ENCODE measurements at places on chromosomes 1 and 21.

GRCh38 chr21:31078216-31078615 is 39.9 kb upstream of the KRTAP19-8 start:
- no peak for DNase-seq

- no peak for DNase-seq
Observed at GRCh38 chr21:38151021-38151645, 105.7 kb upstream of the KCNJ15 start.

DNA sequence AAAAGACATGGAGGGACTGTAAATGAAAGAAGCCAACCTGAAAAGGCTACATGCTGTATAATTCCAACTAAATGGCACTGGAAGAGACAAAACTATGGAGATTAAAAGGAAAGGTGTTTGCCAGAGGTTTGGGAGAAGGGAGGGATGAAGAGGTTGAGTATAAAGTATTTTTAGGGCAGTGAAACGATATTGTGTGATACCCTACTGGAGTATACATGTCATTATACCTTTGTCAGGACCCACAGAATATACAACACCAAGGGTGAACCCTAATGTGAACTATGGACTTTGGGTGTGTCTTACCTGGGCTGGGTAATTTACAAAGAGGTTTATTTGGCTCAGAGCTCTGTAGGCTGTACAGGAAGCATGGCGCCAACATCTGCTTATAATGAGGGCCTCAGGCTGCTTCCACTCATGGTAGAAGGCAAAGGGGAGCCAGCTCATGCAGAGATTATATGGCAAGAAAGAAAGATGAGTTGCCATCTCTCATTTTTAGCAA is 73.4 kb downstream of the CD2 start:
- DNase-seq = no peak

GRCh38 chr21:45209046-45209445 is 78.6 kb downstream of the POFUT2 start:
- DNase-seq = no peak

DNA sequence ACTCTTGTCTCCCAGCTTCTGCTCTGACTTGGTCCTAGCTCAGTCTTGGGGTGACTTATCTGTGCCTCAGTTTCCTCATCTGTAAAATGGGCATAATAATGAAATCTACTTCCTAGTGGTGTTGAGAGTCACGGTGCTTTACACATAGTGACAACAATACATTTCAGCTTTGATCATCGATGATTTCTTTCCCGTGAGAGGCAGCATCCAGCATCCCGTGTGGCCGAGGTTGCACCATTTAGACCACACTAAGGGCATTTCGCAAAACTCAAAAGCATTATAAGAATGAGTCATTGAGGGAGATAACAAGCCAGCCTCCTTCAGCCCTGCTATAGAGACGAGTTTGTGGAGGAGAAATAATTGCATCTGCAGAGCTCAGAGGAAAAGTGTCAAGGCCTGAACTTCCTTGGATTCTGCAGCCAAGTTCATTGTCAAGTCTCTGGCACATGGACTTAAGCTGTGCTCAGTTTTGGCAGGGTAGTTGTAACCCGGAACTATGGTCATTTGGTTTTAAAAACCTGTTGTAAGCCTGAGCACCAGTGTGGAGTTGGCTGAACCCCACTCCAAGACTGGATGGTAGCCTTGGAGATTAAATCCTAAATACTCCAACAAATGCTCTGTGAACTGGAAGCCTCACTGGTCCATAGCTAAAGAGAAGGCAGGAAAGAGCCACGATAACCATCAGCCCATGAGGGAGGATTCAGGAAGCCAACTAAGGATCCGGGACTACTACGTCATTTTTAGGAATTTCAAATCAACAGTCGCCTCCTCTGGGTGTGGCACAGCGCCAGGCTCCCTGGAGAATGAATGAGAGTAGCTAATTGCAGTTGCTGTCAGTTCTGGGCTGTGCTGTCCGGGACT is 64.2 kb downstream of the TCP10L start:
- no peak for DNase-seq

GRCh38 chr1:111973150-111973790 is 16.2 kb downstream of the KCND3 start:
- no peak for DNase-seq

DNA sequence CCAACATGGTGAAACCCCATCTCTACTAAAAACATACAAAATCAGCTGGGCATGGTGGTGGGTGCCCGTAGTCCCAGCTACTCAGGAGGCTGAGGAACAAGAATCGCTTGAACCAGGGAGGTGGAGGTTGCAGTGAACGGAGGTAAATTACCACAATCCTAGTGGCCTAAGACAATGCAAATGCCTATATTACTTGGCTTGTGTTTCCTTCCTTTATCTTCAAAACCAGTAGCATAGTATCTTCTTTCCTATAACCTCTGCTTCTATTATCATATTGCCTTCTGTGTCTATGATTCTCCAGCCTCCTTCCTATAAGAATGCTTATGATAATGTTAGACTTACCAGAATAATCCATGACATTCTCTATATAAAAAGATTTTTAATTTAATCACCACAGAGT is 156.2 kb upstream of the RGS18 start:
- DNase-seq = no peak

- no peak for DNase-seq
Observed at GRCh38 chr21:28229814-28230213, 762.9 kb downstream of the LTN1 start.

DNA sequence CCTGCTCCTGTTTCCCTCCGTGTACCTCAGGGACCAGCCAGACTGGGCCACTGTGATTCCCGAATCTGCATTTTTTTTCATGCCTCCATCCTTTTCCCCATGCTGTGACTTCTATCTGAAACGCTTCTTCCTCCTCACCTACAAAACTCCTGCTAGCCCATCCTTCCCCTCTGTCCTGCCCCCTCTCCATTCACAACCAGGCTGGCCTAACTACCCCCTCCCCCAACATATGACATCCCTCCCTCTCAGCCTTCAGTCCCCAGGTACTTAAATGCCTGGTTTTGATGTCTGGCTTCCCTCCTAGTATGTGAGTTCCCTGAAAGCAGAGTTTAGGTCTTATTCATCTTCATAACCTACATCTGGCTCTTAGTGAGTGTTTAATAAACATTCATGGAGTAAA is 82.7 kb downstream of the TAS1R2 start:
- no peak for DNase-seq

- no peak for DNase-seq
Observed at GRCh38 chr1:100476735-100477290, 61.1 kb upstream of the GPR88 start.

DNA sequence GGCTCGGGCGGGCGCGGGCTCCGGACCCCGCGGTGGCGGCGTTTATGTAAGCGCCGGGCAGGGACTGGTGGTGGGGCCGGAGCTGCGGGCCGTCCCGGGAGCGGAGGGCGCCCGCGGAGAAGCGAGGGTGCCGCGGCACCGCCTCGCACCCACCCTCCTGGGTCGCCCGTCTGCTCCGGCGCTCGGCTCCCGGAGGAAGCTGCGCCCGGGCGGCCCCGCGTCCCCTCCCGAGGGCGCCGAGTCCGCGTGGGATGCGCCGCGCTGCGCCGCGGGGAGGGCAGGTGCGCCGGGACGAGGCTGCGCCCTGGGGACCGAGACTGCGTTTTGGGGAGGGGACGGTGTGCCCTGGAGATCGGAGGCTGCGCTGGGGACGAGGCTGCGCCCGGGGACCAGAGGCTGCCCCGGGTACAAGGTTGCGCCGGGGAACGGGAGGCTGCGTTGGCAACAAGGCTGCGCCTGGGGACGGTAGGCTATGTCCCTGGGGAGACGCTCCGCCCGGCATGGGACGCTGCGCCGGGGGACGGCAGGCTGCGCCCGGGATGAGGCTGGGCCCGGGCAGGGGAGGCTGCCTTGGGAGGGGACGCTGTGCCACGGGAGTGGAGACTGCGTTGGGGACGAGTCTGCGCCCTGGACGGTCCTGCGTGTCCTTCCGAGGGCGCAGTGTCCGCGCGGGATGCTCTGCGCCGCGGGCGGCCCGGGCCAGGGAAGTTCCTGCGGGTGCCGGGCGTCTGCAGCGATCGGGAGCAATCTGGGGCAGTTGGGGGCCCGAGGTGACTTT is 627 bp downstream of the ADARB1 start:
- DNase-seq = no peak

DNA sequence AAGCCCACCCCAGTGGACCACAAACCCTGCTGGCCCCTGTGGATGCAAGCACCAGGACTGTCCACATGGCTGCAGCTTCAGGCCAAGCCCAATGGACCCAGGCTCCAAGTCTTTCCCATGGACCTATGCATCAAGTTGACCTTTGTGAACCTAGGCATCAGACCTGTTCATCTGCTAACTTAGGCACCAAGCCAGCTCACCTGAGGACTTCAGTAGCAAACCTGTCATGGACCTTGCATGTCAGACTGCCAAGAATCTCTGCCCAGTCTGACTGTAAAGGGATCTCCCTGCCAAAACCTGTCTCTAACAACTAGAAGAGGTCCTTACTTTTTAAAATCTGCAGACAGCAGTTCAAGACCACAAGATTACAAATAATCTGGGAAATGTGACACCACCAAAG is 37.8 kb downstream of the FMO3 start:
- no peak for DNase-seq

DNA sequence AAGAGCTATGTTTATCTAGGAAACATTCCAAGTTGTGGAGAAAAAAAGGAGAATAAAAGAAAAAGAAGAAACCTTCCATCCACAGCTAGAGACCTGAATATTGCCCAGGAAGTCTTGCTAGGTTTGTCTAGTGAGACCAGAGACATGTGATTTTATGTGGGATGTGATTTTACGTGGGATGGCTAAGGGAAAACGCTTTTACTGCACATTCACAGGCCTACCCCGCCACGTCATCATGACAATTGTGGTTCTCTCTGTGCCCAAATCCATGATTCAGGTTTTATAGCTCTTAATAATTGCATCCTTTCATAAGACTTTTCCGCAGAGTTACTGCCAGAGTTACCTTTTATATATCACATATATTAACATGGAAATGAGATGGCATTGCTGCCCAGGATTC is 86.4 kb upstream of the SSX2IP start:
- DNase-seq = no peak

- no peak for DNase-seq
Observed at GRCh38 chr1:2472109-2472508, 4.0 kb upstream of the PLCH2 start.

- no peak for DNase-seq
Observed at GRCh38 chr1:247112479-247112781, 8.3 kb upstream of the ZNF669 start.

GRCh38 chr1:39220891-39221870 is 16.7 kb downstream of the MACF1 start:
- no peak for DNase-seq

DNA sequence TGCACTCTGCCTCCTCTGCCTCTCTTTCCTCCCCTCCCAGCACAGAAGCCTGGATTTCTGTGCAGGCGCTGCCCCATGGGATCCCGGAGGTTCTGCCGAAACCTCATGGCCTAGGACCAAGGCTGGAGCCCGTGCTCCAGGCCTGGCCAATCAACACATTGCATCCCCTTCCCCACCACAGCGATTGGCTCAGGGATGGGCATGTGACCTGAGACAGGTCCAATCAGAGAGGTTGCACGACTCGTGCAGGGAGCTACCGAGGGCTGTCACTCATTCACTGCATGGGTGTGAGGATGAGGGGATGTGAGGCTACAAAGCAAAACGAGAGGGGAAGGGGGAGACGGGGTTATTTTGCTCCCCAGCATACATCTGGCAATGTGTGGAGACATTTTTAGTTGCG is 3.3 kb upstream of the CELA2B start:
- DNase-seq = no peak

DNA sequence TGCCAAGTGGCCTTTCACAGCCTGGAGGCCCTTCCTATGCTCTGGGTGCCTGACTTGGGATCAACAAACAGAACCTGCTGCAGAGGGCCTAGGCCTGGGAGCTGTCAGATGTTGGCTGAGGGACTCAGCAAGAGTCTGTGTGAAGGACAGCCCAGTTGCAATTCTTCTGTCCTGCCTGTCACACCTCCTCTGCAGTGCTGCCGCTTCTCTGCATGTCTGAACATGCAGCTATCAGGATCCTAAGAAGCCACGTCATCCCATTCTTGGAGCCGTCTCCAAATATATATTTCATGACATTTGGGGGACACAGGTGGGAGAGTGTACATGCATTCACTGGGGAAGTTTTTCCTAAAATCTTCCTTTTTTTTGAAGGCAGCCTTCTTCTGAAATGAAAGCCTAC is 8.6 kb downstream of the FCAMR start:
- no peak for DNase-seq

DNA sequence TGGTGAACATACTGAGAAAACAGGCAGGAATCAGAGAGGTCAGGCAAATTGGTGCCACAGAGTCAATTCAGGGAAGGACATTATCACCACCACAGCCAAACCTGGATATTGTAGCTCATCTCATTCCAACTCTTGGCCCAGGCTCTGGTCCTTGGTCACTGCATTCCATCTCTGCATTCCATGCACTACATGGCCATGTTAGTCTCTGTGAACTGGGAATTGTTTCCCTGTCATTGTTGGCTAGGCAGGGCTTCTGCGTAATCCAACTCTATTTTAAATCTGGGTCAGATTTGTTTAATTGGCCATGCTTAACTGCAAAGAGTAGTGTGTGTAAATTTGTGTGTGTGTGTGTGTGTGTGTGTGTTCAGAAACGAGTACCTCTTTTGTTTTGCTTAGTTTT is 837.6 kb upstream of the ADAMTS5 start:
- DNase-seq = no peak

- no peak for DNase-seq
Observed at GRCh38 chr1:156065212-156065611, 4.3 kb downstream of the RAB25 start.

DNA sequence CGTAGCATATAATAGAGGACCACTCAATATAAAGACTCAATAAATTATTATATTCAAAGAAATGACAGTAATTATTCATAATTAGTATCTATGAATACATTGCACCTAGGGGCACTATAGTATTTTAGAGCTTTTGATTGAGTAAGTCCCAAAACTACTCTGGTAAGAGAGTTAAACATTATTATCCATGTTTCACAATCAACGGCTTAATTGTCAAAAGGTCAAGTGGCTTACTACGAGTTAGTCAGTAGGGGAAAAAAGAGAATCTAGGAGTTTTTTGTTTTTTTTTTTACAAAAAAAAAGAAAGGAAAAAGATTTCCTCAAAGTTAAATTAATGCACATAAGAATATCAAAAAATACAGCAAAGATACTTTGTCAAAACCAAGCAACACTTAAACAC is 20.4 kb upstream of the LAMC1 start:
- no peak for DNase-seq

DNA sequence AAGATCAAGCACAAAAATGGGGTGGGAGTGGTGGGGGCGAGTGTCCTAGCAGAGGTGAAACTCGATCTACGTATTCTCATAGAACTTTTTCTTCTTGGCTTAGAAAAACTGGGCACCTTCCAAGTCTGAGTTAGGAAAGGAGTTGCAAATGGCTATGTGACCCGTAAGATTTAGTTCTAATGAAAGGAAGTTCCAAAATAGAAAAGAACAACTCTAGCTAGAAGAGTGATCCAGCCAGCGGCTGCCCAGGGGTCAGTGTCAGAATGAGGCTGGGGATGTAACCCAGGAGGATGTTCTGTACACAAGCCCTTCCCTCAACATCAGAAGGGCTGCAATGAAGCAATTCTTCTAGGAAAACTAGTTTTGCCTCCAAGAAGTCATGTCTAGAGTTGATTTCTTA is 5.2 kb downstream of the MTARC1 start:
- no peak for DNase-seq

DNA sequence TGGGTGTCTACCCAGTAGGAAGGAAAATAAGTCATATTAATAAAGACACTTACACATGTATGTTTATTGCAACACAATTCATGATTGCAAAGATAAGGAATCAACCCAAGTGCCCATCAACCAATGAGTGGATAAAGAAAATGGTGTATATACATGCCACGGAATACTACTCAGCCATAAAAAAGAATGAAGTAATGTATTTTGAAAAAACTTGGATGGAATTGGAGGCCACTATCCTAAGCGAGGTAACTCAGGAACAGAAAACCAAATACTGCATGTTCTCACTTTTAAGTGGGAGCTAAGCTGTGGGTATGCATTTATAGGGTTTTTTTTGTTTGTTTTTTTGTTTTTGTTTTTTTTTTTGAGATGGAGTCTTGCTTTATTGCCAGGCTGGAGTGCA is 49.1 kb downstream of the VANGL2 start:
- no peak for DNase-seq

Data from T-helper 17 cell (primary cell).